M059J (cell line): ENCODE measurements at places on chromosomes 4 and X.
A peak's percentile ranks its signal among the peaks of the same experiment; 100 is the strongest.

GRCh38 chrX:3695536-3695935 lies 17.9 kb downstream of the PRKX start:
- no peak for DNase-seq

DNA sequence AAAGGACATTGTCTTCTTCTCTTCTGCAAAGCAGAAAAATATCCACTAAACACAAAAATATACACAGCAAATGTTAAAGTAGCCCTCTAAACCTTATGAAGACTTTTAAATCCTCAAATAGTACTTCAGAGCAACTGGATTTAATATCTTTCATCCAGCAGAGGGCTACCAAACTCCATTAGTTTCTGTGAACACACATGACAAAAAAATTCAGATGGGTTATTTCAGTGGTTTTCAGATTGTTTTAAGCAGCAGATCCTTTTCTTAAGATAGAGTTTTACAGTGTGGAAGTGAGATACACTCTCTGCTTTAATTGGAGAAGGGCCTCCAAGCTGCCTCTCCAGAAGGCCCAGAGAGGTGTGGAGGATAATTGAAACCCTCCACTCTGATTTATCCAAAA lies 56.7 kb downstream of the ANK2 start:
- DNase-seq = peak; percentile 30

DNA sequence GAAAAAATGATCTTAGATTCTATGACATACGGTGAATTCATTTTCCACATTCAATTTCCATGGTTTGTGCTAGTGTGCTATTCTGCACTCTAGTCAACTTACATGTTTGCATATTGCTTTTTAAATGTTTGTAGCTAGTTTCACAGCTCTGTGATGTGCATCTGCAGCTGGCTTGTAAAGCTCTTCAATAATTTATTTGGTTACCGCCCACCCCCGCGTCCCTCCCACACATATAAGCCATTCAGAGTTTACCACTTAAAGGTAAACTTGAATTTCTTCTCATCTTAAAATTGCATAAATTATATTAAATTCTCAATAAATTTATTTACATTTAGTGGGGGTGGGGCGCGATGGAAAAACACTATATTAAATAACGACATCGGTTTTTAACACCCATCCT lies 291 bp upstream of the NBDY start:
- peak; percentile 43 for DNase-seq

DNA sequence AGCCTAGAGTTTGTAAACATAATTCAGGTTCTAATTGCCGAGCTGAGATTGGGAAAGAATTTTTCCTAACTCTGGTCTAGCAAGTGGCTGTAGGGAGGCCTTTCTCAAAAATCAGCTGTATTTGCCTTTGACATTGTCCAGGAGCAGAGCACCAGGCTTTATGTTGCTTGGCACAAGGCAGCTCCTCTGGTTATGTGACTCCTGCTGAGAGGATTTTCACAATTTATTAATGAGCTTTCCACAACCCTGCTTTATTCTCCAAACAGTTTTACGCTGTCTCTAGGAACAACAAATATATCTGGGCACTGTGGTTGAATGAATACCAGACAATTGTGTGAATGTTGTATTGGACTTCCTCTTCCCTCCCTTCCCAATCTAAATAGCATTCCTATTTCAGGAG lies 14.9 kb downstream of the LSM6 start:
- no peak for DNase-seq

GRCh38 chrX:101803451-101803850 lies 128.4 kb downstream of the ZMAT1 start:
- no peak for DNase-seq

DNA sequence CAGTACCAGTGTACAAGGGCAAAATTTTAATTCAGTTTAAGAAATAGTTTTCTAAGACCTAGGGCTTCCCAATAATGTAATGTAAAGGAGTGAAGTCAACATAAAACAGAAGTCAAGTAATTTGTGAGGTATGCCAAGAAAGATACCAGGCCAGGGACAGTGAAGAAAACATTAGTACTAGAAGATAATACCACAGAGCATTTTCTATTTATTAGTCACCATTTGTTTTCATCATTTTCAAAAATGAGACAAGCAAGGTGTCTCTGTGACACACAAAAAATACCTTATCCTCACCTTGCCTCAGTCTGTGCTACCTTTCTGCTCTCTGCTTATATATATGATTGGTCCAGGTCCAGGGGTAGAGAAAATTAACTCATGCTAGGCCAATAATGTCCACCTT lies 46.8 kb downstream of the VEGFC start:
- DNase-seq = peak; percentile 32

GRCh38 chr4:106681381-106681921 lies 312.9 kb upstream of the GIMD1 start:
- no peak for DNase-seq

DNA sequence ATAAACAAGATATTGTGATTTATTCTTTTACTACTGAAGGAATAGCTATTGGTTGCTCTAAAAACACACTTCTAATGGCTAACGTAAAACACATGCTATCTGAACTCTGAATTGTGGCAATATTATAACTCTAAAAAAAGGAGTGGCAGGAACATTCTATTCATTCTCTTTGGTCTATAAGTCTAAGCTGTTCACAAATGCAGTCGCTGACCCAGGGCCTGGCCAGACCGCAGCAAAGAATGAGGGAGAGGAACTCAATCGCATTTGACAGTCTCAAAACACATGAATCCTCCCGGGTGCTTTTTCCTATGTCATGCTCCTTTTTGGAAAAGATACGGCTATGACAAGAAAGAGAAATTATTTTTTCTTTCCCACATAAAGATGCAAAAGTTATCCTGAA lies 651.6 kb upstream of the PITX2 start:
- DNase-seq = no peak

- peak; percentile 89 for DNase-seq
These were observed 353.1 kb upstream of the BOD1L1 start for GRCh38 chr4:13980317-13981310.

DNA sequence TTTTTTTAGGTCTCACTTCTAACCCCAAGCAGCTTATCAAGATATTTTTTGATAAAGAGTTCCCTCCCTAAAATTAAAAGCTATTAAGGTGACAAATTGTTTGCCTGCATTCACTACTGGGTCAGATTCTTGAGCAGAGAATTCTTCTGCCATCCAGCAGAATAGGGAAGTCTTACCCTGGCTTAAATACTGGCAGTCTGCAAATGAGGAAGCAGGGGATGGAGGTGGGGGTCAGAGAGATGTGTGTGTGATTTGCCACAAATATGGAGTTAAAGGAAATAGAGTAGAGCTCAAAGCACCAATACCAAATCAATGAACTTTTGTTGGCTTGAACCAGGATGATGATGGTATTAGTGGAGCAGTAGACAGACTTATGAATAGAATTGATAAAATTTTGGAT lies 122.2 kb downstream of the ANXA5 start:
- DNase-seq = no peak

GRCh38 chr4:156677131-156677531 lies 294.5 kb downstream of the PDGFC start:
- peak; percentile 76 for DNase-seq

DNA sequence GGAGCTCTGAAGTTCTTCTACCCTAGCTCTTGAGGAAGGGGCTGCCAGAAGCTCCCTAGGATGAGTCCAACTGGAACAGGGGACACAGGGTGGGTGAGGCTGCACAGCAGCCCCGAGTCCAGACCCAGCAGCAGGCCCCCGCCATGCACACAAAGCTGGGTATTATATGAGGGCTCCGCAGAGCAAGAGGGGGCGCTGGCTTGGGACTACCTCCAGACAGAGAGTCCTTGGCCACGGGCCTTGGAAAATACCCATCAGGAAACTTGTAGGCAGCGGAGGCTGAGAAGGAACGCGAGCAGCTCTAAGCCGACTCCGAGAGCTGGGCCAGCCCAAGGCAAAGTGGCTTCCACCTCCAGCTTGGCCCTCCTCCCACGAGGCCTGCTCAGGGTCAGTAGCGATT lies 8.1 kb downstream of the HCFC1 start:
- DNase-seq = no peak

GRCh38 chrX:17432158-17432557 lies 57.2 kb downstream of the NHS start:
- no peak for DNase-seq

DNA sequence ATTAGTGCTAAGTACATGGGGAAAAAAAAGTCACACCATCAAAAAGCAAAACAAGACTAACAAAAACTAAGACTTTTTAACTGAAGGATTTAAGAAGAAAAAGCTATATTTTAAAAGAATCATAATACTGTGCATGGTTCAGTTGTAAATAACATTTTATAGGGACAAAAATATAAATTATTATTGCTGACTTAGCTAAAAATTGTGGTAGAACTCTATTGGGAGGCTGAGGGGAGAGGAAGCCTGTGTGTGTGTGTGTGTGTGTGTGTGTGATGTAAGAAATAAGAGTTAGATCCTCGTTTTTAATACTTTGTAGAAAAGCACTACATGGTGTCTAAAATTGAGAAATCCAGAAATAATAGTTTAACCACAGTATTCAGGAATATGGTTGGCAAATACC lies 1950.9 kb upstream of the TENM3 start:
- no peak for DNase-seq

DNA sequence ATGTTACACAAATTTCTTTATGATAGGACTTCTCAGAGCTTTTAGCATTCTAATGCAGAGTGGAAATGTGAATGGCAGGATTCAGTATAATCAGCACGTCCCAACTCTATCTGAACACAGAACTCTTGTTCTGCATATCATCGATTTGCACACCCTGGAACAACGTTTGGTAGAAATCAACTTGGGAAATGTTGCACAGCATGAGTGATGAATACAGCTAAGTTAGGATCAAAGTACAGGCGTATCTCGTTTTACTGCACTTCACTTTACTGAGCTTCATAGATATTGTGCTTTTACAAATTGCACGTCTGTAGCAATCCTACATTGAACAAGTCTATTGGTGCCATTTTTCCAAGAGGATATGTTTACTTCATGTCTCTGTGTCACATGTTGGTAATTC lies 70.8 kb downstream of the SMARCA1 start:
- DNase-seq = no peak

DNA sequence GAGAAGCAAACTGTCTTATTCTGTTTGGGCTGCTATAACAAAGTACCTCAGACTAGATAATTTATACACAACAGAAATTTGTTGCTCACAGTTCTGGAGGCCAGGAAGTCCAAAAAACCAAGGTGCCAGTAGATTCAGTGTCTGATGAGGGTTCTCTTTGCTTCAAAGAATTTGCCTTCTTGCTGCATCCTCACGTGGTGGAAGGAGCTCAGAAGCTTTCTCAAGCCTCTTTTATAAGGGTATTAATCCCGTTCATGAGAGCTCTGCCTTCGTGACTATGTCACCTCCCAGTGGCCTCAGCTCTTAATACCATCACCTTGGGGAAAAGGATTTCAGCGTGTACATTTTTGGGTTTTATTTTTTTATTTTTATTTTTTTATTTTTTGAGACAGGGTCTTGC lies 20.1 kb downstream of the CA5B start:
- DNase-seq = no peak

DNA sequence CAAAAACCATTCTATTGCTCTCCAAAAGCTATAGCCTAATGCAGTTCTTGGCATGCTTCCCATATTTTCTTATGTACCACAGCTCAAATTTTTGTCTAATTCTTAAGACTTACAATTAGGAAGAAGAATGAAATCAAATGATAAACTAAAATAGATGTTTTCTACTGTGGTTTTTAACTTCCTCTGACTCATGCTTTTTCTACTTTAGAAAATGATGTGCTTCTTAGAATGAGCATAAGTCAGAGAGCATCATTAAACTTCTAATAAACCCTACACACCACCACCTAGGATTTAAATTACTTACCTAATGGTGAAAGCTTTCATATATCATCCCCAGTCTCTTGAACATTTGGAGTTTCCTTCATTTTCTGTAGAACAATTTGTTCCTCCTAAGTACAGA lies 217.0 kb upstream of the NDST3 start:
- DNase-seq = no peak

GRCh38 chr4:133145241-133145640 lies 3.9 kb upstream of the PCDH10 start:
- DNase-seq = no peak

DNA sequence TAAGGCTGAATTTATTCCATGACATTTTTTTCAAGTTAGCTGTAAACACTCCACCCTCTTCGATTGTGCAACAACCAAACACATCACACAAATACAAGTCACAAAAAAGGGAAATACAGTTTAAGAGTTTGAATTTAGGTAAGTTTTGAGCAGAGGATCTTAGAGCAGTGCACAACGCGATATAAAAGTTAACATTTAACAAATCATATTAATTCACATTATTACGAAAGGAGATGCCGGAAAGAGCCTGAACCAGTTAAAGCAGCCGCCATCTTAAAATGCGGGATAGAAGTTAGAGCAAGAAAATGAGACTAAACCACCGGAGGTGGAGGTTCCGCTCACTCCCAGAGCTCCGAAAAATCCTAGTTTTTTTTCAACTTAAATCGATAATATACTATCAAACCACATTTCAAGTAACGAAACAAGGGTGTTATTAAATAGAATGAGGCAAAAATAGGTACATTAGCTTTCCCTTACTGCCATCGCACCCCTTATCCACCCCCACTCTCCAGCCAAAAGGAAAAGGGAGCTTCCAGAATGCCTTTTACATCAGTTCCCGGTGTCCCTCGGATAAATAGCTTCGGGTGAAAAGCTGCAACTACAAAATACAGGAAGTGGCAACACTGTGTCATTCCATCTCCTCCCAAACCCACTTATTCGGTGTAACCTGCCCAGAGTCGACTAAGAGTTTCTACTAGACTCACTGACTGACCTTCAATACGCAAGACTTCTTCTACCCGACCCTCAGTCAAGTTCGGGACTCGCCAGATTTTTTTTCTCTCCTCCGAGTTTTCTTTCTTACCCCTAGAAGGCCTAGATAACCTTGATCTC lies 1.9 kb downstream of the UBE2D3 start:
- peak; percentile 86 for DNase-seq

GRCh38 chrX:115894087-115894486 lies 276.5 kb upstream of the AGTR2 start:
- peak; percentile 56 for DNase-seq

- DNase-seq = peak; percentile 49
These were observed 24.9 kb upstream of the RNF150 start for GRCh38 chr4:141158219-141158618.

DNA sequence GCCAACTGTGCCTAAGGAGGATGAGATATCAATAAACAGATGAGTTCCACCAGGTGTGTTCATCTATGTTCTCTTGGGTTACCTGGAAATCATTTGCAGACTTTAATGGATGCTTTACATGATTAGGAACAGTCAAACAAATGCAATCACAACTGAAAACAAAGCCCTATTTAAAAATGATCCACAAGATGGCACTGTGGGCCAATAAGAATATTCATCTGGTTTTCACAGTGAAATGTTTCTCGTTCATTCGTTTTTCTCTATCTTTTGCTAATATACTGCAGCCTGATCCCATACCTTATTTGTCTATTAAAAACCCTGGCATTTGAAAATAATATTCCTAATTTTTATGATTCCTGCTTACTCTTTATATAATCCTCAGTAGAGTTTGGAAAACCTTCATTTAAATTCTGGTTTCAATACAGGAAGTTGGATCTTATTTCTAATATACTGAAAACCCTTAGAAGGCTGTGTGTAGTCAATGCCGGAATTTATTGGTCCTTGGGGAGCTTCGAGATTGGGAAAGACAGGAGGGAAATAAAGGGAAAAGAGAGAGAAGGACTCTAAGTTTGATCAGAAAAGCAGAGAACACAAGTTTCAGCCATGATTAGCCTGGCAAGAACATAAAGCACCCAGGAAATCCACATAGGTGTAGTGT lies 63.8 kb upstream of the TAPT1 start:
- DNase-seq = peak; percentile 44

- DNase-seq = no peak
These were observed 162.6 kb upstream of the INTU start for GRCh38 chr4:127469959-127470809.

- DNase-seq = peak; percentile 88
These were observed 214.9 kb upstream of the UGT8 start for GRCh38 chr4:114383721-114384120.

- peak; percentile 43 for DNase-seq
These were observed 223.0 kb downstream of the COX18 start for GRCh38 chr4:72846280-72847111.
